ENCODE measurements at places on chromosomes 2 and 18. TPM values are rescaled to one million over a fixed set of nuclear protein-coding genes. Genes with fewer than 3 reads are reported as not detected.

GRCh38 chr2:118668431-118669424, 178.7 kb downstream of the EN1 start:
- peak; percentile 39 for DNase-seq

GRCh38 chr2:68768461-68768860, 33.9 kb downstream of the ARHGAP25 start:
- peak; percentile 60 for DNase-seq

DNA sequence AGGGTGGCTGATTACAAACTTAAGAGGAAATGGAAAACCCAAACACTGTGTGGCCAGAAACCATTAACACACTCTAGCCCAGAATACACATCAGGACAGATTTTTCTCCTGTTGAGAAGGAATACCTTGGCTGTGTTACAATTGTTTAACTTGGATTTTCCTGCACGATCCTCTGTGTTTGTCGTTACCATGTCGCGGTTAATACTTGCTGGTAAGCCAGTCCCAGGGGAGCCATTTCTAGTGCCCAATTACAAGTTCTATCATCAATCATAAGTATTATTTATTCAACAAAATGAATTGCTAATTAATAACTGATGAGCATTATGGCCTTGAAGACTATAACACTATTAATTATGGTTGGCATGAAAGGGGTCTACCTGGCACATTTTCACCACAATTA, 146.8 kb downstream of the LNPK start:
- DNase-seq, result no peak

- no peak for DNase-seq
These were observed 400.1 kb downstream of the CCDC85A start for GRCh38 chr2:56583796-56584315.

GRCh38 chr2:150391779-150392178, 95.7 kb downstream of the RND3 start:
- no peak for DNase-seq

Gene COL6A3
- total RNA-seq, result 27.6 TPM

Gene MEP1B
- total RNA-seq, result not detected

Gene OTOS
- total RNA-seq, result not detected

Gene PRSS56
- not detected for total RNA-seq

Data from activated CD4-positive, alpha-beta T cell treated with anti-CD3 and anti-CD28 coated beads, Interleukin-2, amount 10 ng/mL, durations not matched to agents 24 days and 14 days (primary cell).